ENCODE measurements at places on chromosomes 7 and 10.

GRCh38 chr7:113875224-113875623 lies 43.6 kb downstream of the PPP1R3A start:
- no peak for DNase-seq

DNA sequence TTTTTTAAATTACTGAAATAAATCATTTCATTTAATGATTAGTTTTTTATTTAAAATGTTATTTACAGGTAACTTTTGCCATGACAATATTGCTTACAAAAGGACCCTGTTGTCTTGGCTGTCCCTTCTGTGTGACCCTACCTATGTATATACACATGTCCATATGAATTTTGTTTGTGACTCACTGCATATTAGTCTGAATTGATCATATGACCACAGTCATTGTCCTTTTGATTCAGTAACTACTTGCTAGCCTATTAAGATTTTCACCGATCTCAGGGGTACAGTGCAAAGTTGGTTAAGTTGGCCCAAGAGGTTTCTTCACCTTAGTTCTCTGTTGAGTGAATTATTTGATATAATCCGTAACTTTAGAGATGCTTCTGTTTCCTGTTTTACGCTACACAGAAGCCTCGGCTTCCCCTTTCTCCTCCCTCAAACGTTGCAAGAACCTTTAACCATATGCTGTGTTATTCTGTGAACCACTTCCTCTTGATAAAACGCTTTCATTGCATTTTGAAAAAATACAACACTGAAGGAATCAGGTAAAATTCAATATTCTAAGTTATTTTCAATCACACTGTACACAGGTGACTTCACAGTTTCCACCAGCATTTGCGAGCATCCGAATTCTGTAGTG lies 43.9 kb downstream of the APBB1IP start:
- DNase-seq: peak; percentile 41

- no peak for DNase-seq
Observed at GRCh38 chr7:94366832-94367231, 27.9 kb upstream of the COL1A2 start.

- DNase-seq: no peak
Observed at GRCh38 chr7:130228840-130229502, 21.3 kb downstream of the SSMEM1 start.

GRCh38 chr10:125850766-125851731 lies 27.7 kb downstream of the BCCIP start:
- DNase-seq: no peak

- DNase-seq: no peak
Observed at GRCh38 chr7:37065779-37066271, 341.5 kb upstream of the AOAH start.

GRCh38 chr7:125169088-125169487 lies 239.5 kb upstream of the POT1 start:
- no peak for DNase-seq

GRCh38 chr7:20896996-20897395 lies 110.3 kb upstream of the SP8 start:
- DNase-seq: no peak

- no peak for DNase-seq
Observed at GRCh38 chr10:95537542-95537927, 23.6 kb downstream of the SORBS1 start.

DNA sequence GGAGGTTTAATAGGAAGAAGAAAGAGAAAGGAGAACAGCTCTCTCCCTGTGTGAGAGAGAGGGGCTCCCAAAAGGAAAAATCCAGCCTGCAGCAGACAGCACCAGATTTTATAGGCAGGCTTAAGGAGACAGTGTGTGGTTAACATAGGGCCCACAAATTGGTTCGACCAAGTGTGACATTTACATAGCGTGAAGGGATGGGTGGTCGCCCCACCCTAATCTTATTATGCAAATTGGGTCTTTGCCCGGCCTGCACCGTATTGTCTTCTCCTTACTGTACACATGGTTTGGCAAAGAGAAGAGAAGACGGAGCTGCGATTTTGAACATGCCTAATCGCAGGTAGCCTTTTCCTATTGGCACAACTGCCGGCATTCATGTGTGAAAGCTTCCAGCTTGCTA lies 756.3 kb downstream of the NXPH1 start:
- DNase-seq: no peak

- no peak for DNase-seq
Observed at GRCh38 chr10:3904419-3904960, 119.5 kb upstream of the KLF6 start.

GRCh38 chr7:128115821-128116723 lies 84.8 kb upstream of the LRRC4 start:
- DNase-seq: no peak

GRCh38 chr10:49099046-49099445 lies 16.3 kb downstream of the VSTM4 start:
- no peak for DNase-seq

GRCh38 chr10:126509182-126509581 lies 120.9 kb upstream of the ADAM12 start:
- DNase-seq: no peak

DNA sequence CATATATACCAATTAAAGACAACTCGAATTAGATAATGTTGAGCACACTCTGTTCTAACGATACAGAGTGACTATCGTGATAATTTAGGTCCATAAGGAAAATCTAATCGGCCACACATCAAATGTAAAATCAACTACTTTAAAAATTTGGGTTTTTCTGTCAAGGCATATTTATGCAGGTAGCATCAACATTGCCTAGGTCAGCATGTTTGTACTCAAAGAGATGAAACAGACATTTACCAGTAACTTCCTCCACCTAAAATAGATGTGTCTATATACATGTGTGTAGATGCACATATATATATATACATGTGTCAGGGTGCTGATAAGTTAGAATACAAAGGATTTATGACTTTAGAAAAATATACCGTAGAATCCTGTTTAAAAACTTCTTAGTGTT lies 22.0 kb downstream of the PSMC2 start:
- DNase-seq: no peak

DNA sequence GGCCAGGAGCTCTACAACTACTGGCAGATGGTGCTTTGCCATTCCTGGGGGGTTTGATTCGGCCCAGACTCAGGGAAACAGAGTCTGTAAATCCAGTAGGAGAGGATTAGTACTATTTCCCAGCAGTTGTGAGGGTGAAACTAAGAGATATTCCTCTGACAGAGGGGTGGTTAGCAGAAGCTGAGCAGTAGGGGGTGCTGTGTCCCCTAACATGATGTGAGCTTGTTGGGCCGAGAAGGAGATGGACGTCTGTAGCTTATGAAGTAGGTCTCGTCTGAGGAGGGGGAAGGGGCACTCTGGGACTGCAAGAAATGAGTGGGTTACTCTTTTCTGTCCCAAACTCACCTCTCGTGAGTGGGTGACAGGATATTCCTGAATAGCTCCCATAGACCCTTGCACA lies 179.2 kb upstream of the MBL2 start:
- no peak for DNase-seq

- DNase-seq: no peak
Observed at GRCh38 chr10:121455377-121455776, 142.9 kb downstream of the FGFR2 start.

DNA sequence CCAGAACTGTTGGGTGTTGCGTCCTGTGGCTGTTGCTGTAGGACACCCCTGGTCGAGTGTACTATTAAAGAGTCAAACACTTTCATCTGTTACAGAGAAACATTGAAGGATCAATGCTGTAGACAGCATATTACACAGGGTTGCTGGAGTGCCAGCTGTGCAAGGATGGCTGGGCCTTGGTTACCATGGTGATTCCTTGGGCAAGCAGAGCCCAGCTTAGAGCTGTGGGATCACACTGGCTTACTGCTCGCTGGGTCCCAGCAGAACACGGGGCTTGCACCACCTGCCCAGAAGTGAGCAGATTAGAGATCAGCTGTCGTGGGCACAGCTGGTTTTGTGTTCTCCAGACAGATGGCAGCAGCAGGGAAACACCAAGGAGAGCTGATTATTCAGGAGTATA lies 76.0 kb downstream of the GPR141 start:
- DNase-seq: no peak

DNA sequence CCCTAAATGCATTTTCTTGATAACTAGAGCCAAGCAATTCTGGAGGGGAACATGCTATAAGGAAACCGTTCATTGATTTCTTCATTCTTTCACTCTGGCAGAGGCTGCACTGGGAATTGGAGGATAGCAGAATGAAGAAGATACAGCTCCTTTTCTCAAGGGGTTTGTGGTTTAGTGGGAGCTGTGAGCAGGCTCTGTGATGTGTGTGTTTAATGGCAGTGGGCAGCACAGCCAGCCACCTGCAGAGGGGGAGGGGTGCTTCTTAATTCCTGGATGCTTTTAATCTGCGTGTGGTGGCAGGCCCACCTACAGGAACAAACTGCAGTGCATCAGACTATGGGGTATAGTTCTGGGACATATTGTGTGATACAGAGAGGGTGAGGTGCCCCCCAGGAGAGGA lies 31.9 kb downstream of the RPS24 start:
- no peak for DNase-seq

GRCh38 chr7:156819733-156820295 lies 73.2 kb downstream of the LMBR1 start:
- no peak for DNase-seq

- no peak for DNase-seq
Observed at GRCh38 chr10:22536620-22537019, 177.8 kb downstream of the PIP4K2A start.

GRCh38 chr7:135282561-135283254 lies 49.1 kb downstream of the STRA8 start:
- DNase-seq: peak; percentile 36

DNA sequence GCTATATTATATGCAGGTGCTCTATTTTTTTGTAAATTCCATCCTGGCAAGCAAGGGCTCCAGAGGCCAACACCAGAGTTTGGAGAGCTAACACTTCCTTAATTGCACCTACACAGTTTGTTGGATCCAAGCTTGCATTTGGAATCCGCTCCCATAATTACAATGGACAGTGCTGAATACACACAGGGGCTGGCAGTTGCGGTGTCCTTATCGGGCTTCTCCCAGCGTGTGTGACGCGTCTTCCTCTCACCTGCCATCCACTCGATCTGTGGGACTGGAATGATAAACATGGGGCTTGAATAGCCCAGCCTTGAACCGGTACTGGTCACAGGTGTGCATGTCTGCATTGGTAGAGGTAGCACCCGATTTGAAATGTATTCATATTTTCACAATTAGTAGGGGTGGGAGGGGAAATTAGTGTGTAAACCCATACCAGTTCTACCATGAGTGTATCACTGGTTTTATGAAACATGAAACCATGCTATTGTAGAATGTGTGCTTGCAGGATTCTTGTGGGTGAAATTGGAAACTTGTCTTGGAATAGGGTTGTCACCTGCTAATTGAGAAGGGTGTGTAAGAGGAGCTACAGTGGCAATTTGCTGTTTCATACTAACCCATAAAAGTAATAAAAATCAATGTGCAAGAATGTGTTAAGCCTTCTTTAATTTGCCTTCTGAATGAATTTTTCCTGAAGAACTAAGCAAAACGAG lies 316.5 kb downstream of the WDR11 start:
- DNase-seq: no peak

DNA sequence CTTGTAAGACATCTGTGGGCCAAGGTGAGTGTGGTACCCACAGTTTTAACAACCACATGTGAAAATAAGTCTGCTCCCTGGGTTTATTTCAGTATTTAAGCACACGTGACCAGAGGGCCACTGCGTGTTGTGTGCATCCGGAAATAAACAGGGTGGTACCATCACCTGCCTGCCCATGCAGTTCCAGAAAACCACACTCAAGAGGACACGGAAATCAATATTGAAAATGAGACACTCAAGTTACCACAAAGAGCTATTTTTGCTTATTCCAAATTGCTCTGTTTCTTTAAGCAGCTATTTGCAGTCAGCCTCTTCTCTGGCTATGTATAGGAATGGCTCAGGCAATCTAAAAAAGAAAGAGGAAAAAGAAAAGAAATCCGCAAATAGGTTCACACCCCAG lies 71.8 kb upstream of the LOXL4 start:
- DNase-seq: peak; percentile 8

- no peak for DNase-seq
Observed at GRCh38 chr7:672891-673290, 53.6 kb upstream of the DNAAF5 start.

GRCh38 chr7:111568419-111568818 lies 6.1 kb upstream of the IMMP2L start:
- no peak for DNase-seq

DNA sequence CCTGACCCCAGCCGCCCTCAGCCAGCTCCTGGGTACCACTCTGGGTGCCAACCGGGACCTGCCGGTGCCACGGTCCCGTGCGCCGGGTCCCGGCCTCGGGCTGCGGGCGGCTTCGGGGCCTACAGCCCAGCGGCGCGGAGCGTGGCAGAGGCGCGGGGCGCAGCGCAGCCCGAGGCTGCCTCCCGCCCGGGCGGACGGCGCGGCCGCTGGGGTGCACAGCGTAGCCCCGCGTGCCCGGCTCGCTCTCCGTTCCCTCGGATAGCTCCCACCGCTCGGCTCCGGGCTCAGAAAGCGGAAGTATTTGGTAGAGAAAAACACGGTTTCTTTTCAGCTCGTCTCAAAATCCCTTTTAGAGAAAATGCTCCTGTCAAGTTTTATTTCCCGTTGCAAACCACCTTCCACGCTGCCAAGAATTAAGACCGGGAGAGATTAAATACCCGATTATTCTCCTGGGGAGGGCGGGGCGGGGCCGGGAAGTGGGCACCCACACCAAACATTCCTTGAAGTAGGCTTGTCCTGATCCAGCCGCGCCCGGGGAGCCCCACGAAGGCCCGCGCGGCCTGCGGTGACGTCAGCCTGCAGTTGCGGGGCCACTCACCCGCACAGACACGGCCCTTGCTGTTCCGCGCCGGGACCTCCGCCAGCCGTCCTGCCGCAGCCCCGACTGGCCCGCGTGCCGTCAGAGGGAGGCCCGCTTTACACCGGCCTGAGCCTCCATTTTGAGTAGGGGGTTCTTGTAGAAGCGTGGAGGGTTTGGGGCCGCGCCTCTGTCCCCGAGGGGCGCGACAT lies 7.2 kb downstream of the HOXA13 start:
- no peak for DNase-seq

DNA sequence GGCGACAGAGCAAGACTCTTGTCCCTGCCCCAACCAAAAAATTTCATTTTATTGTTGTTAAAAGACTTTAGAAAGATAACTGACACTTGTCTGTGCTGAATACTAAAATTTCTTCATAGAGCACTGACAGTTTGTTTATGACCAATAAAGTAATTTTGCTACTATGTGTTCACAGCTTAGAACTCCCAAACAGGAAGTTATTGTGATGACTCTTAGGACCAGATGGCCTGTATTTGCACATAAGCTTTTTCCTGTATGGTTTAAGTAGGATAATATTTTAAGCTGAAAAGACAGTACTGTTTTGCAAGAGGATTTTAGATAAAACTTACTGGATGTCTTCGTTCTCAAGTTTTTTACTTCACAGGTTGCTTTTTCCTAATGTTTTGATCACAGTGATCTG lies 80.7 kb downstream of the MMRN2 start:
- DNase-seq: no peak

GRCh38 chr10:127154831-127155620 lies 41.4 kb downstream of the INSYN2A start:
- DNase-seq: no peak

GRCh38 chr10:47261121-47261520 lies 38.9 kb upstream of the GDF10 start:
- peak; percentile 21 for DNase-seq
